CD4-positive, alpha-beta T cell (primary cell): ENCODE measurements at places on chromosomes 2 and 18.

DNA sequence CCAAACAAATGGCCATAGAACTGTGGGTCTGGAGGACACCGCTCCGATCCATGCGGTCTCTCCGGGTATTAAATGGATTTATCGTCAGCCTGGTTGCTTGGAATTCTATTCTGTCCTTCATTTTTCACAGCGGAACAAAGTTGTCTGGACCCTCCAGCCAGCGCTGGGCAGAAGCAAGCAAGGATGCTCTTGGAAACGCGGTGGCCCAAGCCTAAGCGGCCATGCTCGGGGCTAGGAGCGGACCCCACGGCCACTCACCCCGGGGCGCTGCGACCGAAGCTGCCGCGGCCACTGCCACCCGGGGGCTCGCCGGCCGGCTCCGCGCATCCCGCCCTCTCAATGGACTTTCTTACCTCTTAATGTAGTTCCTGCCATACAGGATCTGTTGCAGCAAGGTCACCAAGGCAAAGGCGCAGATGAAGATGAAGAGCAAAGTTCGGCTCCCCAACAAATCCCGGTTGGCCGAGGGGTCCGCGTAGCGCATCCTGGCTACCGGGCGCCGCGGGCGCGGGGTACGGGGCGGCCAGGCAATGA is 761 bp downstream of the ST8SIA5 start:
- no peak for DNase-seq

DNA sequence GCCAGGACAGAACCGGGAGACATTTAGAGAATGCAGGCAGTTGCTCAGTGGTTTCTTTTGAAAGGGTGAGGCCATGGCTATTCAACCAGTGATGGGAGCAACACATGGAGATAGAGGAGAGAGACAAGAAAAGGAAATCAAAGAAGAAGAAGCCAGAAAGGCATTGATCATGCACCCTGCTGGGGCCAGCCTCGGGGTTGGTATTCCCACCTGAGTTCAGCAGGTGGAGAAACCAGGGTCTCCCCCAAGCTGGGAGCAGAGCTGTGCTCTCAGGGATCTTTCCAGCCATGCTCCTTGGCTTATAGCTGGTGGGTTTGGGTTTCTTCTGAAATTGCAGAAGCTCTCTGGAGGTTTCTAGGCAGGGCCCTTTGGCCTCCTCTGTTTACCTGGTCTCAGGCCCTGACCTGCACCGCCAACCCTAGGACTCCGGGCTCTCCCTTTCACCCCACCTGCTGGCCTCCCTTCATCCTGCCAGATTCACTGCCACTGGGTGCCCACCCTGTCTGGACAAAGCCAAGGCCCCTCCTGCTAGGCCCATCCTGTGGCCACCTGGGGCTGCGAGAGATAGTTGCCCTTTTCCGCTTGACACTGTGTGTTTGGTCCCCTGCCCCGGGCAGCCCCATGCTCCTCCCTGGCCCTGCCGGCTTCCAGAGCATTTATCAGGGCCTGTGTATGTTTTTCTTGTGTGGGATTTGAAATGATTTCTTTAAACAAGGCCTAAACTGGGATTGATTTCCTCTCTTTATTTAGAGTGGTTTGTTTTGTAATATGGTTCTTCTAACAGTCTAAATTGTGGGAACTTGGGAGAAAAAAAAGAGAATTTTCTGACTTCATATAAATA is 126.7 kb downstream of the DDX1 start:
- DNase-seq: no peak

DNA sequence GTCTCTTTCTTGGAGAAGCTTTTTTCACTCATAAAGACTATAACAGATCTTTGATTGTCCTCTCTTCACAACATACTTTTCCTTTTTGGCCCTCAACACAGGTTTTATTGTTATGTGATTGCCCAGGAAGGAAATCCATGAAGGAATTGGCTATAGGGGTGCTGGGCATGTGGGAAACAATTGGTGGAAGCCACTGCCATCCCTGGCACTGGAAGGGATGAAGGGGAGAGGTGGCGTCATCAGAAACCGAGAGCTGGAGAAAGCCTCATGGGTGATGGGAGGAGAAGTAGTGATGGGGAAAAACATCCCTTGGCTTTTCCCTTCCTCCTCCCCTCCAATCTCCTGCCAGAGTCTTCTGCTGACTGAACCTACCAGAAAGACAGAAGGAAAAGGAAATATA is 106.2 kb downstream of the SPOPL start:
- DNase-seq: no peak

GRCh38 chr18:13872932-13873331 is 42.4 kb downstream of the MC2R start:
- DNase-seq: no peak

DNA sequence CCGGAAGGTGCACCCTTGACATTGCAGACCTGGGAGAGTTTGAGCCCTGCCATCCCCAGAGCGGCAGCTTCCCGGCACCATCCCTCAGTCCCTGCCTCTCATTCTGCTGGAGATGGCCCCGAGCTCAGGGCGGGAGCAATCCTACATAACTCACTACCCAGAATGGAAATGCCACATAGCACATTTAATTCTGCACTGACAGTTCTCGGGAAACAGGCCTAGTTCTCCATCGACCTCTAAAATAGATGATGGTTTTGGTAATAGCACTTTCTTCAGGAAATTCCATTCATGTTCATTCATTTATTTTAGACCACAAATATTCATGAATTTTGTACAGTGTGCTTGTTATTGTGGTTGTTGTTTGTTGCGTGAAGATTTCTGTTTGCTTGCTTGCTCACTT is 92.9 kb upstream of the SLC14A2 start:
- no peak for DNase-seq

DNA sequence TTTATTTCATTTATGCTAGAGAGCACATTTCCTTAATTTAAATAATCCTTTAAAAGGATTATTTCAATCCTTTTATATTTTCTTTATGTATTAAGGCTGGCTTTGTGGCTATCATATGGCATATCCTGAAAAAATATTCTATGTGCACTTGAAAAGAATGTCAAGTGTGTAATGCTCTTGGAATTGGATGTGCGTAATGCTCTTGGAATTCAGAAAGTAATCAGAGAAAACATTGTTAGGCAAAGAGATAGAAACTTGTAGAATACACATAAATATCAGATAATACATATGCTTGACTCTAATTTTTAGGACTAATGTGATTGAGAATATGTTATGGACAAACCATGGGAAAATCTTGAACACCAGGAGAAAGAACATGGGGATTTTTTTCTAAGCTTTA is 197.5 kb upstream of the COL3A1 start:
- DNase-seq: no peak

GRCh38 chr18:7764405-7764804 is 197.3 kb downstream of the PTPRM start:
- DNase-seq: no peak

DNA sequence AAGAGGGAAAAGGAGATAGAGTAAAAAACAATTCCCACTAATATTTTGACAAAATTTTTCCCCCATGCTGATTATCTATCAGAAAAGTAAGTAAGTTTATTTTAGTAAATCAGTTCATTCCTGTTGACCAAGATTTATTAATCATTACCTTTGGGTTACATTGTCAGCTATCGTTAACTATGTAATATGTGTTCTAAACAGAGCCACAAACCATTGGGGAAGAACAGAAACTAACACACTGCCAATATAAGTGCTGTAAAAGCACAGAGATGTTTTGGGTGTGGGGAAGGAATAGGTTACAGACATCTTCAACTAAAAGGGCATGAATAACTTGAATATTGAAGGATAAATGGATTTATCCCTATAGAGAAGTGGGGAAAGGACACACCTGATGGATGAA is 42.5 kb upstream of the ACADL start:
- no peak for DNase-seq

DNA sequence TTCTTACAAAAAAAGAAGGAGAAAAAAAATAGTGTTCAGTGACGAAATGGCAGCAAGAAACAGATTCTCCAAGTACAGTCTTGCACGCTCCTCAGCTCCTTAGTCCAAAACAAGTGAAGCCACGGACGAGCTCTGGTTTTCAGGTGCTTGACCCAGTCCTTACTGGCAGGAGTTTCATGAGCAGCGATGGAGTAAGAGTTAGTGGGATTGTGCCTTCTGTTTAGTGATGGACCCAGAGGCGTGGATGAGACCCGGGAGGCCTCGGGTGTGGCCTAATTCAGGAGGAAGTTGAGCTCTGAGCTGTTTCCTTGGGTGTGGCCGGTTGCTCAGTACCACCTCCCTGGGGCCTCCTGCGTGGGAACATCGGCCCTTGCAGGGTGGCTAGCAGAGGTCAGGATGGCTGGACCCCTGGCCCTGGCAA is 52.0 kb downstream of the KIF5C start:
- peak; percentile 54 for DNase-seq

DNA sequence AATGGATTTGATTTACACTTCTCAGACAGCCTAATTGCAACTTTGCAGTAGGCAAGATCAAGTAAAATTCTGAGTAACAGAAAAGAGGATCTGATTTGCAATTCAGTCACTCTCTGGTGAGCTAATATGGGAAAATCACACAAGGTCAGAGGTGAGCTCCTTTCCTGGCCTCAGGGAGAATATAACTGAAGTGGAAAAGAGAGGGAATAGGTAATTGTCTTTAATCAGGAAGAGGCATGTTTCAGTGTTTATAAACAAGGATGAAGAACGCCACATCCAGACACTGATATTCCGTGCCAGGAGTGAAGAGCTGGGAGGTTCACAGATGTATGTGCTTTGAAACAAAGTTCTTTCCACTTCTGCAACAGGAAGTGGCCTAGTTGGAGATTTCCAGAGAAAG is 127.1 kb downstream of the ETAA1 start:
- no peak for DNase-seq

- DNase-seq: no peak
These were observed 222.8 kb downstream of the SOX11 start for GRCh38 chr2:5914811-5915611.

GRCh38 chr2:174183076-174183475 is 65.3 kb downstream of the OLA1 start:
- DNase-seq: no peak

- no peak for DNase-seq
These were observed 89.2 kb downstream of the STPG4 start for GRCh38 chr2:47065771-47066380.

- DNase-seq: no peak
These were observed 268.4 kb downstream of the ATAD2B start for GRCh38 chr2:23658466-23658942.

DNA sequence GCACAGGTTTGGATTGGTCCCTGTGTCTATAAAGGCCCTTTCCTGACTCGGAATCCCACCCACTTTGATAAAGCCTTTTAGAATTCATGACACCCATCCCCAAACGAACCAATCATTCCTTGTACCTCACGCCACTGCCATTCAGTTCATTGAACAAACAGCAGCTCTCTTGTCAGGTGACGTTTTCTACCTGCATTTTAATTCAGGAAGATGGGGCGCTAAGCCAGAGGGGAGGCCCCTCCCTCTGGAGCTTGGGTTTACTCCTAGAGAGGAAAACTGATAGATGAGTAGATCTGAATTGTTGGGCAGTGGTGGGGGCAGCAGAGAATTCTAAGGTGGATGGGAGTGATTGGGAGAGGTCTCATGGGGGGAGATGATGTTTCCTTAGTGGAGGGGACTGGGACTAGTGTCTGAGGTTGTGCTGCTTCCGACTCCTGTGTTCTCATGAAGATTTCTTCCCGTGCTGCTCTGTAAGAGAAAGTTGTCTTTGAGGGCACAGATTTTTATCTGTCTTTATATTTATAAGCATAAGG is 9.6 kb downstream of the RRM2 start:
- DNase-seq: no peak

DNA sequence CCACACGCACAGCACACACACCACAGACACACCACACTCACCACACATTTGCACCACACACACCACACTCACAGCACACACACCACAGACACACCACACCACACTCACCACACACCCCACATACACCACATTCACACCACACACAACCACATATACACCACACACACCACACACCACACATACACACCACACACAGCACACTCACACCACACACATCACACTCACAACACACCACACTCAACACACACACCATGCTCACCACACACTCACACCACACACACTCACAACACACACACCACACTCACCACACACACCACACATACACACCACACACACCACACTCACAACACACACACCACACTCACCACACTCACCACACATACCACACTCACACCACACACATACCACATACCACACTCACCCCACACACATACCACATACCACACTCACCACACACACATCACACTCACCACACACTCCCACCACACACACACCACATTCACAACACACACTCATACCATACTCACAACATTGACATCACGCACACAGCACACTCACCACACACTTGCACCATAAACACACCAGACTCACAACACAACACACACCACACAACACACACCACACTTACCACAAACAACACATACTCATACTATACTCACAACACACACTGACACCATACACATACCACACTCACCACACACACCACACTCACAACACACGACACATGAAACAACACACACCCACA is 60.0 kb downstream of the SDC1 start:
- no peak for DNase-seq

DNA sequence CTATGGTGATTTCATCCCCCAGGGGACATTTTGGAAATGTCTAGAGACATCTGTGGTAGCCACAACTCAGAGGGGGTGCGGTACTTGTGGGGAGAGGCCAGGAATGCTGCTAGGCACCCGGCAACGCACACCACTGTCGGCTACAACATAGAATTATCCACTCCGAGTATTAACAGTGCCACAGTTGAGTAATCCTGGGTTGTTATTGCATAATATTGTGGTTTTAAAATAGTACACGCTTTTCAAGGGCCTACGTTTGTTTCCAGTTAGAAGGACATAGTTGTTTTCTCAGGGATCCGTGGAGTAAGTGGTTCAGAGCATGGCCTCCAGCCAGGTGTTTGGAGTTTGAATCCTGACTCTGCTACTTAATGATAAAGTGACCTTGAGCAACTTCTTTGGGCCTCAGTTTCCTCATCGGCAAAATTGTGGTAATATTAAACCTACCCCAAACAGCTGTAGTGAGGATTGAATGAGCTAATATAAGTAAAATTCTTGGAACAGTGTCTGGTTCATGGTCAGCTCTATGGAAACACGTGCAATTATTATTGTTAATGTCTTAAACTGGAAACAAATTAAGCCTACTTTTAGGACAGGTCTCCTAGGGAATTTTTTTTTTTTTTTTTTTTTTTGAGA is 24.5 kb downstream of the CYP27A1 start:
- no peak for DNase-seq

DNA sequence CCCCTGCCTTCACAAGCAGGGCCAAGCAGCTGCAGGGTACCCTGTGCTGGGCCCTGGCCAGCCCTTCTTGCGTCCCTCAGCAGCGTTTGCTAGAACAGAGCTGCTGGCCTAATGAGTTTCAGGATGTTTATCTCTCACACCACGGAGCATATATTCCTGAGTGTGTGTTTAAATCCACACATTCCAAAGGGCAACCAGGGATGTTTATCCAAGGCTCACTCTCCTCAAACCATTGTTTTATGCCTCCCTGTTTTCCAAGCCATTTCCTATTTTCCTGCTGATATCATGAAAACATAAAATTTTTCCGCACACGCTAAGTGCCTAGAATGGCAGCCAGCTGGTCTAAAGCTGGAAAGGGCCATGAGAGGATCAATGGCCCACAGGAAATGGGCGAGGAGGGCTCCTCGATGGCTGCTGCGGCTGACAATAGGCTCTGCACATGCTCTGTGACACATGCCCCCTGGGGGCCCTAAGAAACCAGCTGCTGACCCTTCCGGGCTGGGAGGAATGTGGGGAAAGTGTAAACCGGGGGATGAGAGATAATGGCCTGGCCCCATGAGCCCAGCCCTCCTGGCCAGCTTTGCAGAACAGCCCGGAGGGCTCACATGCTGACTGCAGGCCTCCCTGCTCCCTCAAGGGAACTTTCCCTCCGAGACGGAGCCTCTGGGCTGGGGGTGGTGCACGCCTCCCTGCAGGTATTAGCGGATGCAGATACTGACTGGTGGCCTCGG is 194.0 kb downstream of the NDUFA10 start:
- no peak for DNase-seq
